Foreskin keratinocyte (primary cell): ENCODE measurements at places on chromosomes 3 and 15. TPM values are rescaled to one million over a fixed set of nuclear protein-coding genes. Genes with fewer than 3 reads are reported as not detected.

Gene CYP8B1
- total RNA-seq, result not detected in 2 replicates

Gene MME
- 2.6 and 4.7 TPM in 2 replicates for total RNA-seq

Gene CCR8
- total RNA-seq, result not detected in 2 replicates

Gene MYZAP
- 2.9 and 3.5 TPM in 2 replicates for total RNA-seq

Gene ATP13A5
- total RNA-seq, result not detected in 2 replicates

Gene MAP6D1
- 1.3 and 1.5 TPM in 2 replicates for total RNA-seq

Gene FBXW12
- not detected in 2 replicates for total RNA-seq

Gene CLSTN2
- total RNA-seq, result 0.14 and 0.27 TPM in 2 replicates

Gene NDN
- 5.7 and 7.5 TPM in 2 replicates for total RNA-seq

Gene ANKUB1
- total RNA-seq, result 0.42 and 0.82 TPM in 2 replicates

Gene ALS2CL
- 32.3 and 39.6 TPM in 2 replicates for total RNA-seq

Gene ZNF620
- total RNA-seq, result 1.1 and 1.3 TPM in 2 replicates

Gene GABRB3
- total RNA-seq, result 0.60 and 2.1 TPM in 2 replicates

Gene PLAAT1
- total RNA-seq, result 0.14 and 0.21 TPM in 2 replicates

Gene GP9
- not detected in 2 replicates for total RNA-seq

Gene INSYN1
- 0.24 and 0.35 TPM in 2 replicates for total RNA-seq

Gene COPG1
- total RNA-seq, result 145 and 169 TPM in 2 replicates

Gene DNAH12
- total RNA-seq, result under 0.01 TPM in 1 of 2 replicates, not detected in the other

Gene ICE2
- 24.5 and 27.3 TPM in 2 replicates for total RNA-seq
